ENCODE measurements at places on chromosomes 12 and 14.
A peak's percentile ranks its signal among the peaks of the same experiment; 100 is the strongest.

DNA sequence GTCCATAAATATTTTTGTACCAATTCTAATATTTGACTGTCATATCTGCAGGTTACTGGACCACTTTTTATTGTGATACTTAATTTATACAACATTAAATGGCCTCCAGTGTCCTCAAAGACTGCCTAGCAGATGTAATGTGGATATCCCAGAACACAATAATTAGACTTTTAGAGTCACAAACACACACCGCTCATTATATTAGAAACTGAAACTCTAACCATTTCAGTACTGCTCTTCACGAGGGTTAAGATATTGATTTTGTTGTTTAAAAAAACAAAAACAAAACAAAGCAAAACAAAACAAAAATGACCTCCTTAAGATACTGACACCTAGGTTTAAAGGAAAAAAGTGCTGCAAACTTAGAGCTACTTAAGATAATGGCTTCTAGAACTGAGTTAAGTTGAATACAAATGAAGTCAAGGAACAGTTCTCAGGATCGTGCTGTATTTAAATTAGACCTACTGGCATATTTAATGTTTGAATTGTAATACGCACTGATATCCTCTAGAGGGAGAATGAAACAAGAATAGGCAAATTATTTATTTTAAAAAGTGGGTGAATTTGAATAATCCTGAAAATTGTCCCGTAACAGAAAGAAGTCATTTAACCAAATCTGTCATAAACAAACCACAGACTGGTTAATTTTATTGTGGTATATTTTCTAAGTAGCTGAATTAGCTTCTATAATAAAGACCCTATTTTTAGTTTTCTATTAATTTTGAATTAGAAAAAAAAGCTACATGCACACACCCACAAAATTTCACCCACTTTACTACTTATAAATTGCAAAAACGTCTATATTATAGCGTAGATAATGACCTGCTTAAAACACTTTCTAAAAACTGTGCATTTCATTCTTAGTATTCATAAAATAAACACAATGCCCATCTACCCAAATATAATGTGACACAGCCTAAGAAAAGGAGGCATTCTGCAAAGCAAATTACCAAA lies 395.2 kb upstream of the DCN start:
- DNase-seq: no peak

- no peak for DNase-seq
These were observed 1.1 kb downstream of the FITM1 start for GRCh38 chr14:24131549-24131966.

DNA sequence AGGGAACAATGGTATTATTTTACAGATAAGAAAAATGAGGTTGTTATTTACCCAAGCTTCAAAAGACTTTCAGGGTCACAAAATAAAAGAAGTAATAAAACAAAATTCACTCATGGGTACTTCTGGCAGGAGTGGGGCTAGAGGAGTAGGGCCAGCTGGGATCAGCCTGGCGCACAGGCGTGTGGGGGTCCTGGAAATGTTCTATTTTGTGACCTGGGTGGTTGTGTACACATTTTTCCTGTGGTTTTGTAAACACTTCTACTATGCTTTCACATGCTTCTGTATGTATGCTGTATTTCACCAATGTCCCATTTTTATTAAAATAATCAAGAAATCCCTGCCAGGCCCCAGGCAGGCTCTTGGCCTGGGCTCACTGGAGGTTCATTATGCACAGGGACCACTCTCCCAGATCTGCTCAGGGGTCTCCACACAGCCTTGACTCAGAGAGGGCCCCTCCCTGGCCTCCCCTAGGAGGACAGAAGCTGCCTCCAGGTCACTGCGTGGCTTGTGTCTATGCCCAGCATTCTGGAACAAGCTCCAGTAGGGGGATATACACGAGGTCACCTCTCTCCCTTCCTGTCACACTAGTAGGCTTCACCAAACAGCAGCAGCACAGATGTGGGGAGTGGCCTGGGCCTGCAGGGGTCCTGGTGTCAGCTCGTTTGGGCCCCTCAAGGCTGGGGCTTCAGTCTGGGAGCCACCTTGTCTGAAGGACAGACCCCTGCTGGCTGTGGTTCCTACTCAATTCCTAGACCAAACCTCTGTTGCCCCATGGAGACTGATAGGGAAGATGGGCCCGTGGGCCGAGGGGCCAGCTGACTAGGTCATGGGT lies 37.8 kb downstream of the ANAPC7 start:
- no peak for DNase-seq

DNA sequence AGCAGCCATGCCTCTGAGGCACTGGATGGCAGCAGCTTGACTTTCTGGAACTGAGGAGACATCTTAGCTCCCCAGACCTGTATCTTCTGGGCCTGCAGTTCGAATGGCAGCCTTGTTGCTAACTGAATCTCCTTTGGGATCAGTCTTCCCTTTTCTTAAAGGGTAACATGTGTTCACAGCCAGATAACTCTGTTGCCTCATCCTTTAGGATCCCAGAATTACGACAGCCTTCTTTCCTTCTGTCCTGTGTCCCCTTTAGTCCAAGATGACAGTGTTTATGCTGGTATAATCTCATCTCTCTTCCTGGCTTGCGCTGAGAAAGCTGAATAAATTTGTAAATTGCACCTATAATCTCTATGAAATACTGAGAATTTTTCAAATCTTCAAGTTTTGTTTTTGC lies 9.1 kb upstream of the ERC1 start:
- no peak for DNase-seq

- no peak for DNase-seq
These were observed 540.2 kb upstream of the TMEM132C start for GRCh38 chr12:127726671-127727315.

GRCh38 chr12:119327471-119327870 lies 7.1 kb upstream of the CCDC60 start:
- no peak for DNase-seq

DNA sequence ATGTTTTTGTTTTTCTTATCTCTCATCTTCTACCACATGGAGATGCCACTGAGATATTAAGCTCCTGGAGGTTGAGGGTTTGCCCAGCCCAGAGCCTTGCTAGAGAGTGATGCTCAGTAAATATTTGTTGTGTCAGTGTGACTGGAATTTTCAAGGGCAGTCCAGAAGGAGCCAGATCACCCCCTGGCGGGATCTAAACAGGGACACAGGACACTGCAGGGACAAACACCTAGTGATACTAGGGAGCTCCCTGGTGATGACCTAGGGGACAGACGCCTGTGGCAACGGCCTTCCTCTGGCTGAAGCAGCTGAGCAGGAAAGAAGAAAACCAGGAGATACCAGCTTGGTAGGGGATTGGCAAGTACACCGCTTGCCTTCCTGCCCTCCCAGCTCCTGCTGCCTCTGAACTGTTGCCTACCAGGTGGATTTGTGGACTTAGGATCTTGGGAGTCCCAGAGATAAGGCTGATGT lies 714.4 kb upstream of the TBX3 start:
- no peak for DNase-seq

DNA sequence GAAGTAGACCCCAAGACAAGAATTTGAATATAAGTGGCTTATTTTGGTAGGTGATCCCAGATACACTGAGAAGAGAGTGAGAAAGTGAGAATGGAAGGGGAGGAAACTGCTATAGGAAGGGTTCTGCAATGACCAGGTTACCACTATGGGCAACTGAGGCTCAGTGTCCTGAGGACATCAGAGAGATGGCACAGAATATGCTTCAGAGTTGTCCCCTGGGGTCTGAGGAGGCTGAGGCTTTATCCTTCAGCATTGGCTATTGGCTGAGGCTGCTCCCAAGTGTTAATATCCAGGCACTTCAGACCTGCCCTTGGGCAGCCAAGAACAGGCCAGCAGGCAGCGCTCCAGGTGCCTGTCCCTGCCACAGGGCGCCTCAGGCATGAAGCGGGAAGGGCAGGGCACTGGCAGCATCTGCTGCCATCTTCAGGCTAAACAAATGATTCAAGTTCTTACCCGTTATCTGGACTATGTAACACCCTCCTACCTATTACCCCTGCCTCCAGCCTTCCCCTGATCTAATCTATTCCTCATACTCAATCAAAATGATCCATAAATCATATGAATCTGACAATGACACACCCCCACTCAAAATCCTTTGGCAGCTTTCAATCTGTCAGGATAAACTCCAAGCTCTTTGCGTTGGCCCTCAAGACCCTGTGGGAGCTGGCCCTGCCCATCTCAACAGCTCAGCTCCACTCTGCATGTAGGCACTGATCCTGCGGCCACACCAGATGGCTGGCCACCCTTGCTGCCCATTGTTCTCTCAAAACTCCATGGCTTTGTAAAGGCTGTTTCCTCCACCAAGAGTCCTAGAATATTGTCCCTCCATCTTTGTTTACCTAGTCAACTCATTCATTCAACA lies 42.4 kb downstream of the CKAP4 start:
- DNase-seq: no peak

DNA sequence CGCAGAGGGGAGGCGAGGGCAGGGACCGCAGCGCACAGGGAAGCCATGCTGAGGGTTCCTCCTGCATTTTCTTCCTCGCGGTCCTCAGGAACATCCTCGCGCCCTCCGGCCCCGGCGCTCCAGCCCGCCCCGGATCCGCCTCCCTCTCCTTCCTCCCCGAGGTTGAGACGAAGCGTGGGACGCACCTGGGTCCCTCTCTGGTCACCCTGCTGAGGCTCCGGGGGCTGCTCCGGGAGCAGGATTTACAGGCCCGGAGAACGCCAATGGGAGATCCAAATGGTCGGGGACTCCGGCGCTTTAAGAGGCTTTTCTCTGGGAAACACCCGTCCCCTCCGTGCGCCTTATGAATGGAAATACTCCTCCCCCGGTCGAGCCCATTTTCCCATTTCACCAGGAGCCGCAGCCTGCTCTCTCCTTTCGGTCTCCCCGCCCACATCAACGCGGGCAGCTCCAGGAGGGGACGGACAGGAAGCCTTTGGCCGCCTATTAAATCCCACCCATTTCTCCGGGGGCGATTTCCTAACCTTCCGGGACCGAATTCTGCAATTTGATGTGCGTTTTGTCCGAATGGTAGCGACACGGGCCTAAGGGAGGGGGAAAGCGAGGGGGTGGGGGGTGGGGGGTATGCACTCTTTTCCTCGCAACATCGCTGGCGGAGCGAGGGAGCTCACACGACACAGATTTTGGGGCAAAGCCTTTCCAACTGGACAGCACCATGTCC lies at the start of gene UNC79:
TSS of gene UNC79 (plus strand) at position 625 of the 721 bp plus-strand sequence. CDS start at position 716, 91 bp downstream.
- no peak for DNase-seq

DNA sequence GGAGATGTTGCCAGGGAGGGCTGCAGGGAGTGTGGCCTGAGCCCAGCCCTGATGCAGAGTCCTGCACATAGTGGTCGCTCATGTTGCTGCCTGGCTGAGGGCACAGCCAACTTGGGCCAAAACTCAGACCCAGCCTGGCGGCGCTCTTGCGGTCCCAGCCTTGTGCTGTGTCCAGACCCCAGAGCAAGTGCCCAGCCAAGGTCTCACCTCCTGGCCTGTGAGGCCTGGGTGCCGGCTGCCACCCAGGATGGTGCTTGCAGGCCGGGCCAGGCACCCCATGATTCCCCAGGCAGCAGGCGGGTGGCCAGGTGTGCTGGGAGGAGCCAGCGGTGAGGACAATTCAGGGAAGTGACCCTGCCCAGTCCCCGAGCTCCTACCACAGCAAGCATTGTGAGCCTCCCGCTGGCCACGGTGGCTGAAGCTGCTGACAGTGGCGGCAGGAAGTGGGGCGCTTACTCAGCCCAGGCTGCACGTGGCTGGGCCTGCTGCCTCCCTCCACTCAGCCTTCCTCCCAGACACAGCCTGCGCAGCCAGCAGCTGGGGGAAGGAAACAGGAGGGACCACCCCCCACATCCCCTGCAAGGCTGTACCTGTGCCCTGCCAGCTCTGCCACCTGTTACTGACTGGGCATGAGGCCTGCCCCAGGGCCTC lies 17.7 kb upstream of the PGF start:
- DNase-seq: peak; percentile 48

DNA sequence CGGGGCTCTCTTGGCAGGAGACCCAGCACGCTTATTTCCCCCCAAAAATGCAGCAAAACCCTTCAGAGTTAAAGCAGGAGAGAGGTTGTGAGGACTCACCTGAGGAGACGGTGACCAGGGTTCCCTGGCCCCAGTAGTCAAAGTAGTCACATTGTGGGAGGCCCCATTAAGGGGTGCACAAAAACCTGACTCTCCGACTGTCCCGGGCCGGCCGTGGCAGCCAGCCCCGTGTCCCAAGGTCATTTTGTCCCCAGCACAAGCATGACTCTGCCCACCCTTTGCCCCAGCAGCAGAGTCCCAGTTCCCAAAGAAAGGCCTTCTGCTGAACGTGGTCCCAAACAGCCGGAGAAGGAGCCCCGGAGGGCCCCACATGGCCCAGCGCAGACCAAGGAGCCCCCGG lies 337.7 kb downstream of the TMEM121 start:
- no peak for DNase-seq

DNA sequence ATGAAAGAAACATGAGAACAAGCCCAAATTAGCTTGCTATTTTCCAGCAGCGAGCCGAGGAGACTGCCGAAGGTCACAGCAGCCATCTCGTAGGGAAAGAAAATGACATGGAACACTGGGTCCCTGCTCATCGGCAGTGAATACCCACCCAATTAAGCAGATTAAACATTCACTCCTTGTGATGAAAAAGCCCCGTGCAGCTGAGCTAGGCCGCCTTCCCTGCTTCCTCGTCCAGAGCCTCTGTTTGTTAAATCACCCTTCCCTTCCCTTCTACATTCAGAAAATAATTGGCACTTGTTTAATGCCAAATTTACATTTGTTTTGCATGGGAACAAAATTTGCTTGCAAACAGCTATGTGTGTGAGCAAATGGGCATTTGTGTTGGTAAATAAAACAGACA lies 342.5 kb downstream of the RMST start:
- no peak for DNase-seq

DNA sequence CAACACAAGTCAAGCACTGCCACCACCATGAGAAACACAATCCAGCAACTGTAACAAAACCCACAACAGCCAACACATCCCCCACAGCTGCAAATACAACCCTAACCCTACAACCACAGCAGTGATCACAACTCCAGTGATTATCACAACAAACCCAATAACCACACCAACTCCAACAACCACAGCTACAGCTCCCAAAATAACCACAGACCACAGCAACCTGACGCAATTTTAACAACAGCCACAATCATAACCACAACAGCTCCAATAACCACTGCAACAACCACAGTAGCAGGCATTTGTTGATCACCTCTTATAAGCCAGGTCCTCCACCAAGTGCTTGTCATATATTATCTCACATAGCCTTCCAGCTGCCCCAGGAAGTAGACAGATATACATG lies 42.2 kb upstream of the FAM181A start:
- no peak for DNase-seq

DNA sequence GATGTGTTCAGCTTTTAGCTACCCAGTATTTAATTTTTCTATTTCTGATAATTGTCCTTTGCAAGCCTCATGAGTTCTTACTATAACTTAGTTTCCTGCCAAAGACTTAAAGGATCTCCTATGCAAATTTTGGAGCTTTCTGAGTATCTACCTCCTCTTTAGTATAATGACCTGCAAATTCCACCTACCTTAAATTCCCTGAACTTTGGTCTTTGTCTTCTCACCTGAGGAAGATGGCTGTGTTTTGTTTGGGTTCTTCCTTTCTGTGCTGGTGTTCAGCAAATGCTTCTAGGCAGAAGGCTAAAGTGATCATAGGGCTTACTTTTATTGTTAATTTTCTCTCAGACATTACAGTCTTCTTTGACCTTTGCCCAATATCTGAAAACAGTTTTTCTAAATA lies 142.8 kb downstream of the FUT8 start:
- DNase-seq: no peak

- DNase-seq: no peak
These were observed 1292.2 kb upstream of the TMEM132C start for GRCh38 chr12:126974779-126975178.

- no peak for DNase-seq
These were observed 675 bp upstream of the SCARB1 start for GRCh38 chr12:124864326-124864752.
